Stimulated activated CD8-positive, alpha-beta memory T cell treated with anti-CD3 and anti-CD28 coated beads, Interleukin-15, amount 100 ng/mL, for 4 hours (primary cell): ENCODE measurements at places on chromosomes 6 and 20.

DNA sequence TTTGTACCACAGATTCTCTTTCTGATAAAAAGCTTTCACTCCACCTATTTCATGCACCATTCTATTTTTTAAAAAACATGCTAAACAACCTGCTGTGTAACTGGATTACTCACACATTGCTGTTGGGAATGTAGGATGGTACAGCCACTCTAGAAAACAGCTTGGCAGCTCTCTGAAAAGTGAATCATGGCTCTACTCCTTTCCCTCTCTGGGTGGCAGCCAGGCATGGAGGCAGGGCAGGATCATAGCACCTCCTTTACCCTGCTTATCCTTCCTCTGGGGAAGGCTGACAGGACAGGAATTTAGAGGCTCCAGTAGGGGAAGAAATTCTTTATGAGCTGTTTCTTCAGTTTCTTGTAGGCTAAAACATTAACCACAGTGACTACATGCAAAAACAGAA, 6.7 kb upstream of the VNN2 start:
- DNase-seq = no peak

DNA sequence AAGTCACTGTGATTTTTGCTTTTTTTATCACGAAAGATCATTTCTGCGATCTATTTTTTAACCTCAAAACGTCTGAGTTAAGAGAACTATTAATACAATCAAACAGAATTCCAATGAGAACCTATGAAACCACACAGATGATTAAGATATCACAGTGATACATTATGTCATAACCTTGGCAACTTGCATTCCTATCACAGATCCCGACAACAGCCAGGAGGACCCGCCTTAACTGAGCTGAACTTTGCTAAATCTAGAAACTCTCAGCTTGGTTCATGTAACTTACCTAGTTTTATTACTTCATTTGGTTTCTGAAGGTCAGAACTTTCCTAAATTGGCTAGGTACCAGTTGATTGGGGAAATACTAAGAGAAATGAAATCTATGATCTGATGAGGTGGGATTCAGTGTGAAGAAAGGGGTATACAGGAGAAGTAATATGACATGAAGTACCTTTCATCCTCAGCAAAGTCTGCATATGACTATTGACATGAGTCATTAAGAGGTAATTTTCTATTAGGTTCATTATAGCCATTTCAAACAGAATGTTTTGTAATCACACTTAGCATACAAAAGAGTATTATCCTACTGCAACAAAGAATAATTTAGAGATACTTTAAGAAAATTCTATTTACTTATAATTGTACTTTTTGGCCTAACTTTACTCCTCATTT, 11.2 kb downstream of the LYRM4 start:
- DNase-seq = no peak

DNA sequence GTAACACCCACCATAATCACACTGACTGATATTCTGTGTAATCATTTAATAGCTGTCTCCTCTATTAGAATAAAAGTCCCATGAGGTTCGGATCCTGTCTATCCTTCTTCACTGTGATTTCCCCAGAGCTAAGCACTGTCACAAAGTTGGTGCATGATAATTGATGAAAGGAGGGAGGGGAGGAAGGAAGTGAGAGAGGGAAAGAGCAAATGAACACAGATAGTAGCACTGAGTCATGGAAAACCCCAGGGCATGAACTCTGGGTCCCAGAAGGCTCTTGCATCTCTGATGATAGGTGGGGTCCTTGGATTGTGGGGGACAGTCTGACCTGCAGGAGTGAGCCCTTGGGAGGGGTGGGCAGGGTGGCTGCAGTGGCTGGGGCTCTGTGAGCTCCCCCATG, 294.1 kb downstream of the LRFN2 start:
- no peak for DNase-seq

GRCh38 chr6:87714093-87714842, 12.2 kb upstream of the AKIRIN2 start:
- no peak for DNase-seq

- DNase-seq = no peak
Observed at GRCh38 chr6:57021086-57021720, 25.3 kb upstream of the KIAA1586 start.

GRCh38 chr6:19317431-19317986, 519.7 kb upstream of the ID4 start:
- DNase-seq = no peak

GRCh38 chr6:31180500-31180899, 10.0 kb upstream of the POU5F1 start:
- DNase-seq = peak; percentile 34

DNA sequence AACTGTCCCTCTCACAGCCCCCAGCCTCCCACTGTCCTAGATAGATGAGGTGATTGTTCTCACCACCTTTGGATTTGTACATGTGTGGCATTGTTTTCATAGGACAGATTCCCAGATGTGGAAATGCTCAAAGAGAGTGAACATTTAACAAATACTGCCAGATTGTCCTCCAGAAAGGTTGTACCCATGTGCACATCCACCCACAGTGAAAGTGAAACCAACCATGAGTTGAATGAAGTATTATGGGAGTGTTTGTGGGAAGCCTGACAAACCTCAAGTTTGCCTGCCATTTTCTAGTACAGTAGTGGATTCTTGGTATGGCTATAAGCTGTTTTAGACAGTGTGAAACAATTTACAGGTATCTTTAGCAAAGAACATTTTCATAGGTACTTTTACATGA, 42.7 kb downstream of the ANKRD6 start:
- DNase-seq = no peak

DNA sequence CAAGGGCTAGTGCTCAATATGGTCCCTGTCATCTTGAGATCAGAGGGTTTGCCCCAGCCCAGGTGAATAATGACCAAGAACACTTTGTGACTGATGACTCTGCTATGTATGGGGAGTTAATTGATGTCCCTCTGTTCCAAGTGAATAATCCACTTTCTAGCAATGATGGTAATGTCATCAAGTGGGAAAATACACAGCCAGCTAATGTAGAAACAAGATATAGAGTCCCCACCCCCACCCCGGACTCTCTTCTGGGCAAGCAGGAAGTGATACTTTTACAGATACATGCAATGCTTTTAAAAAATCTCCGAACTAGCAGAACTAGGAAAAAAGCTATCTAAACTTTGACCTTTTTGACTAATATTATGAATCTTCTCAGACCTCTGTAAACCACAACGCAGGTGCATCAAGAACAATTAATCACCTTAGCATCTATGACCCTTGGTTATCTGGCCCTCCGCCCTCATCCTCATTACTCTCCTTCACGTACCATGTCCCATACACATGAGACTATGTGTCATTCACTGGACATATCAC, 30.5 kb downstream of the CNR1 start:
- DNase-seq = no peak

GRCh38 chr6:89638320-89639195, at the start of gene LYRM2:
Gene LYRM2, minus strand, starts transcription at chr6:89638747. Its CDS starts 31 bp downstream, at chr6:89638716.
- peak; percentile 82 for DNase-seq

DNA sequence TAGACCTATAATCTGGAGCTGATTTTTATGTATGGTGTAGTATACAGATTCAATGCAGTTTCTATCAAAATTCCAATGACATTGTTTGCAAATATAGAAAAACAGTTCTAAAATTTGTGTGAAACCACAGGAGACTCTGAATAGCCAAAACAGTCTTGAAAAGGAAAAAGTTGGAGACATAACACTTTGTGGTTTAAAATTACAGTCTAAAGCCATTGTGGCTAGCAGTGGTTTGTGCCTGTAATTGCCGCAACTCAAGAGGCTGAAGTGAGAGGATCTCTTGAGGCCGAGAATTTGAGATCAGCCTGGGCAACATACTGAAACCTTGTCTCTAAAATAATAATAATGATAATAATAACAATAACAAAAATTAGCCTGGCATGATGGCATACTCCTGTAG, 213.7 kb downstream of the CDKAL1 start:
- no peak for DNase-seq

DNA sequence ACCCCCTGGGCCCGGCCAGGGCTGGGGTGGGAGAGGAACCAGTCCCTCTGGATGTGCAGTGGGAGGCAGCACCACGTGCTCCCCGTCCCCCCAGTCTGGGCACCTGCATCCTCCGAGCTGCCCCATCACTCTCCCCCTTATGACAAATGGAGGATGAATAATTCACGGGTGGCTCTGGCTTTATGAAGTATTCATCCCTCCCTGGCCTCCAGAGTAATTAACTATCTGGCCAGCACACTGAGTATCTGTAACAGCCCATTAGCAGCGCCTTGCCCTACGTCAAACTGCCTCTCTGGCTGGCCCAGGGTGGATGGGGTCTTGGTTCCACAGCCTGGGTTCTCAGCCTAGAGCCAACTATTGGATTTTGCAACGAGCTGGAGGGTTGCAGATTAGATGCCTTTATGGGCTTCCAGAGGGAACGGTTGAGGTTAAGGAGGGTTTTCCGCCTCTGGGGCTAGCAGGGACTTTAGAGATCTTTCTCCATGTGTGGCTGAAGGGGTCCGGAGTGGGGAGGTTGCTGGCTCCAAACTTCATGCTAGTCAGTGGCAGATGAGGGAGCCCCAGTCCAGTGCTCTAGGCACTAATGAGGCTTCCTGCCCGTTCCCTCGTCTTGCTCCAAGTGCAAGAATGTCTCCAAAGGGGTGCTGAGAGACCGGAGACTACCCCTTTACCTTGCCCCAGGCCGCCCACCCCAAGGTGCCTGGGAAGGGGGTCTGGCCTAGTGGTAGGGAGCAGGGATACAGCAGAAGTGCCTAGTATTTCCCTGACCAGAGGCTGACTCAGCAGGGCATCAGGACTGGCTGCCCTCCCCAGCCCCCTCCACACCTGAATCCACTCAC, 53.5 kb upstream of the MLN start:
- no peak for DNase-seq

DNA sequence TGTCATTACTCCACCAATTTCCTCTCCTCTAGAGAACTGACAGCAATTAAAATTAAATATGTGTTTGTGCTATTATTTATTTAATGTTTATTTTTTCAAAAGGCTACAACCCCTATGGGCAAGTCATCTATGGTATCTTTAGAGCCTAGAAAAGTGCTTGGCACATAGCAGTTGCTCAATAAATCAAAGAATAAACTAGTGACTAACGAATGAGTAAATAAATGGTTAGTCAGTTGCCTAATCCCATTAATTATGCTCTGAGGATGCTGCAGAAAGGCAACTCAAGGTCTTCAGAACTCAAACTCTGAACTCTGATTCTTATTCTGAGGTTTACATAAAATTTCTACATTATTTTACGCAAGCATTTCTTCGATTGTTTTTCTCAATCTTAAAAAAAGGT, 193.0 kb upstream of the TSHZ2 start:
- DNase-seq = no peak

- no peak for DNase-seq
Observed at GRCh38 chr6:156850353-156850752, 73.2 kb downstream of the ARID1B start.

GRCh38 chr20:408843-409696, 971 bp downstream of the RBCK1 start:
- DNase-seq = no peak

- no peak for DNase-seq
Observed at GRCh38 chr6:88761237-88762031, 202.0 kb downstream of the RNGTT start.

GRCh38 chr20:47280228-47280627, 76.3 kb downstream of the ZMYND8 start:
- no peak for DNase-seq

DNA sequence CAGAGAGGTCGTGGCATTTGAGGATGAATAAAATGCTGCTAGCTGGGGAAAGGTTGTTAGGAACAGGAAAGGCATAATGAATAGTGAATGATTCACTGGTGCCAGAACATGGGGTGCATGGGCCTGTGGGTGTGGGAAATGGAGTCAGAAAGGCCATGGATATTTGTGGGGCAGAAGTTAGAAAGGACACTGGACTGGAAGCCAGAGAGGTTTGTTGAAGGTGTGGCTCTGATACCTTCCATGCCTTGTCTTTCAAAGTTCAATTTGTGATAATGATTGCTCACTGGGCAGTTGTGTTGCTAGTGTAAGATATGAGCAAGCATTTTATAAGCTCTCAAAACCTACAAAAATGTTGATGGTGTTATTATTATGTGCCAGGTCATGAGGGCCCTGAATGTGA, 32.7 kb downstream of the LRRC1 start:
- no peak for DNase-seq

DNA sequence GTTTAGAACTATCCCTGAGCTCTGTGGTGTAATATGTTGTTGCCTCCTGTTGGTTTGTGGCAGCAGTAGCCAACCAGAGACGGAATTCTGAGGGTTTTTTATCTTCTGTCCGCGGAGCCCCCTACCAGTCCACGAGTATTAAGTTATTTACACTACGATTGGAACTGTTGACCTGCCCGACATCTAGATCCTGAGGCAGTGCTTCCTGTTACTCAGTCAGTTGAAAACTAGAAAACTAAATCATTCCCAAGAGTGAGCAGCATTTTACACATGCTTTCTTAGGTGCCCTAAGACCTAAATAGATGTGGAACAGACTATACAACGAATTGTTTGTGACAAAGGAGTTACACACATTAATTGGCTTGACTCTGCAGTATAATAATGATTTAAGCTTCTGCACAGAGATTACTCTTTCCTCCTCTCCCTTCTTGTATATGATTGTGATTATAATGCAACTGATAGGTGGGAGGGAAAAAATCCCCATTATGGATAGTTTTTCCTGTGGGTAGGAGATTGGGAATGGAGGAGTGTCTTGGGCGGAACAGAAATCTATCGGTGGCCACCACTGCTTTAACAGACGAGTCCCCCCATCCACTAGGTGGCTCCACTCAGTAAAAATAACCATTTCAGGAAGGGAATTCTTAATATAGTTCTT, 1.7 kb downstream of the LOC128125822 start:
- DNase-seq = no peak

- no peak for DNase-seq
Observed at GRCh38 chr20:48286601-48287000, 501.3 kb upstream of the SULF2 start.

DNA sequence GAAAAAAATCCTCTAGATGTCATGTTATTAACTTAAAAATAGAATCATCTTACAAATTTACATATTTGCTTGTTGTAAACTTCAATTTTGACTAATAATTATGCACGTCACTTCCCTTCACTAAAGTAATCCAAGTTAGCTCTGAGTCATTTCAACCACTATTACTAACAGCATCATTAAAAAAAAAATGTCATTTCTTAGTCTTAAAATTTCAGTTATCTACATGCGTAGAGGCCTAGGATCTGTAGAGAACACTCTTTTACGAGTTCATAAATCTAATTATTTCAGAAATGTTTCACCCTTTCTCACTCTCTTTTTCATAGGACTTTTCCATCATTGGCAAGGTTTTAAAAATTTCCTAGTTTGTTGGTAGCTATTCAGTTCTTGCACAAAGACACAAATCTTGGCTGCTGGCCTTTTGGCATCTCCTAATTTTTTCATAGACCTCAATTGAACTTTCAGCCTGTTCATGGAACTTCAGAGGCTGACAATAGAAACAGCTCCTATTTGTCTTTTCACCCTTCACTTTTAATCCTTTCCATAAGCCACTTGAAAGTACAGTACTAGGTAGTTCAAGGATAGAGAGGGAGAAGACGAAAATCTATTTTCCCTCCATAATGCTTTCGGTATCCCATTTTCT, 61.5 kb downstream of the OGFRL1 start:
- DNase-seq = no peak

- DNase-seq = no peak
Observed at GRCh38 chr6:63926258-63926780, 290.7 kb downstream of the PHF3 start.
